SHP77 treated with DMSO at 0.1 percent for 48 hours (cell line): ENCODE measurements at places on chromosomes 5 and 9.
A peak's percentile ranks its signal among the peaks of the same experiment; 100 is the strongest.

DNA sequence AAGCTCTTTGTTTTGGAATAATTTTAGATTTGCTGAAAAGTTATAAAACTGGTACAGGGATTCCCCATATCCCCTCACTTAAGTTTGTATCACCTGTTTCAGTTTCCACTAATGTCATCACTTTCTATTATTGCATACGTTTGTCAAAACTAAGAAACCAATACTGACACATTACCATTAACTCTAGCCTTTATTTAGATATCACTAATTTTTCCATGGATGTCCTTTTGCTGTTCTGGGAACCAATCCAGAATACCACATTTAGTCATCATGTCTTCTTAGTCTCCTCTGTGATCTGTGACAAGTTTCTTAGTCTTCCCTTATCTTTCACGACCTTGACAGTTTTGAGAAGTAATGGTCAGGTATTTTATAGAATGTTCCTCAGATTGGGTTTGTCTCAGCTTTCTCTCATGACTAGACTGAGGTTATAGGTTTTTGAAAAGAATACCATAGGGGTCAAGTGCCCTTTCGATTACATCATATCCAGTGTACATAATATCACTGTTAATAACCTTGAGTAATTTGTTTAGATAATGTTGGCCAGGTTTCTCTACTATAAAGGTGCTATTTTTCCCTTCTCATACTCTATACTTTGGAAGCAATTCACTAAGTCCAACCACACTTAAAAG lies 51.9 kb upstream of the NMUR2 start:
- no peak for DNase-seq

- DNase-seq = no peak
Observed at GRCh38 chr9:76223749-76224340, 170.4 kb downstream of the RFK start.

DNA sequence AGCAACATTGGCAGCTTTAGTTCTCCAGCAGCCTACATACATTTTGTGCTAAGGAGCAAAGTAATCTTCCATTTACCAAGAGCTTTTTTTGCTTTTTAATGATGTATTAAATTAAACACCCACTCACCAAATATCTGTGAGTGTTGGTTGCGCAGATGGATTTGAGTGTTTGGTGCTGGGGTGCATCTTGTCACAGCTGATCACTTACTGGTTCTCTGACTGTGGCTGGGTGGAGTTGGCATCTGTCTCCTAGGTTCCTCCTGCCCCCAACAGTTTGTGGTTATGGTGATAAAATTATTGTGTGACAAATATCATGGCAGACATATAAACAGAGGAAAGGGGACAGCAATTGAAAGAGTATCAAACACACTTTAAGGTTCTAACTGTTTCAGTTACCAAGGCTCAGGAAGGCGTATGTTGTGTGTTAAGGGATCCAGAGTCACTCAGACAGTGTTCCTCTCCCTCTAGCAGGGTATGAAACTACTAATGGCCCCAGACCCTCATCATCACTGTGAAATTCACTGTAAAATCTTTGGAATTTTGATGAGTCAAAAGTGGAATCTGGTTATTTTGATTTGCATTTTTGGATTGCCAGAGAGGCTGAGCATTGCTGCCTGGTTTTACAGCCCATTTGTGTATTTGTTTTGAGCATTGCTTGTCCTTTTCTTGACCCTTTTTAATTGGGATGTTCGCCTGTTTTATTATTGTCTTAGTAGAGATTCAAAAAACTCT lies 81.7 kb downstream of the PDE8B start:
- no peak for DNase-seq

- no peak for DNase-seq
Observed at GRCh38 chr9:70829591-70830265, 291.7 kb downstream of the TRPM3 start.

DNA sequence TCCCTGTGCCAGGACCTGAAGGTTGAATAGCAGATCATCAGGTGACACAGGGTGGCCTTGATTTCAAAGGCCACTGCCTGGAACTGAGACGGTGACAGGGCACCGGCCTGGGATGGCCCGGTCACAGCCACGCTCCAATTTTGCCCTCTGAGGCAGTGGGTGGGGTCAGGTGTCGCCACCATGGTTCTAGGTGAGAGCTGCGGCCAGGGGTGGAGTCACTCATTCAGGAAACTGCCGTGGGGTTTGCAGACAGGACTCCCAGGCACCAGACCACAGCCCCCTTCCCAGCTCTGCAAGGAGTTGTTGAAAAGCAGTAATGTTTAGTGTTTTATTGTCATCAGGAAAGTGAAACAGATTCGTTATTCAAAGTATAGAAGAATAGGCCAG lies 17.3 kb upstream of the RNU6ATAC start:
- no peak for DNase-seq

DNA sequence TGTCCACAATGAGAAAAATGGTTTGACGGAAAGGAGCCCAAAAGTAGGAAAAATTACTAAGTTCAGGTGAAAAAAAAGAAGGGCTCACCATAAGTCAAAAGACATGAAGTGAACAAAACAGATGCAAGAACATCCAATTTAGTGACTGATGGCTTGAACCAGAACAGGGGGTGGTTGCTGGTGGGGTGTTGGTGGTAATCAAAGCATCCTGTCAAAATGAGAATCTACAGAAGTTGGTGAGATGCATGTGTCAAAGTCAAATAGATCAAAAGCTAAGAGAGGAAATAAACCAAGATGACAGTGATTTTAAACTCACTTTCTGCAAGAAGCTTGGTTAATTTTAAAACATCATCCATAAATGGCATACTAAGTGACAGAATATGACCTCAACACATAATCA lies 117.4 kb downstream of the MLLT3 start:
- DNase-seq = no peak

DNA sequence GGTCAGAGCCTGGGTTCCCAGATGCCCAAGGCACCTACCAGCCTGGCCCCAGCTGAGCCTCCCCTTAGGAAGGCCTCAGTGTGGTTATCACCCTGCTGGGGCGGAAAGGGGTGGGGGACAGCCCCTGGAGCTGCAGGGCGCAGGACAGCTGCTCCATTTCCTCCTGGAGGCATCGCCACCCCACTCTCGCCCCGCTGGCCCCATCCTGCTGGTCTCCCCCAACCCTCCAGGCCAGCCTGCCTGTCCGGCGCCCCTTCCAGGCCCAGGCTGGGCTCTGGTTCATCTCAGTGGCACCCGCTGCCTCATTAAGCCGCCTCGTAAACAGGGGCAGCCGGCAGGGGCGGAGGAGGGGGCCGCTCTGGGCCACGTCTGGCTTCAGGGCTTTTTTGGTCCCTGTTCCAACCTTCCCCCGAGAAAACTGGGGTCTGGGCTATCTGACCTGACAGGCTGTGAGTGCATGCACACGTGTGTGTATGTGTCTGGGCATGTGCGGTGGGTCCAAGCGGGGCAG lies 30.8 kb upstream of the ENHO start:
- DNase-seq = no peak

- DNase-seq = no peak
Observed at GRCh38 chr5:154486427-154486866, 8.4 kb upstream of the HAND1 start.

GRCh38 chr5:138352071-138352721 lies at the start of gene KDM3B:
Gene KDM3B (plus strand): TSS chr5:138352685. CDS start chr5:138352796, 111 bp downstream.
- peak; percentile 33 for DNase-seq

DNA sequence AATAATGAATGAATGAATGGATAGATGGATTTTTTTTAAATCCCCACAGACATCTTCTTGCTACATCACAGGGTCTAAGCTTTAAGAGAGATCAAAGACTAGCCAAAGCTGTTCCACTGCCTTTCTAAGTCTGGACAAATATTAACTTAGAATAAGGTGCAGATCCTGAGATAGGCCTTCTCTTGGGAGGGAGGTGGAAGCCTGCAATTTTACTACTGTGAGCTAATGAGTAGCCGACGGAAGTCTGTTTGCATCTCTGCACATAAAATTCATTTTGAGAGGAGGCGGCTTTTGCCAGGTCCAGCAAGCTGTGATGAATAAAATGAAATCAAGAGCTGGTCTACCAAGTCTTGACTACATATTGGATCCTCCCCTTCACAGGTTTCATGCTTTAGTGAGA lies 484.9 kb downstream of the TMEM38B start:
- DNase-seq = no peak

GRCh38 chr9:95202076-95202681 lies 115.3 kb downstream of the FANCC start:
- no peak for DNase-seq

- no peak for DNase-seq
Observed at GRCh38 chr5:27598576-27598975, 560.2 kb upstream of the CDH9 start.

- no peak for DNase-seq
Observed at GRCh38 chr5:57693488-57694305, 211.1 kb upstream of the ACTBL2 start.

DNA sequence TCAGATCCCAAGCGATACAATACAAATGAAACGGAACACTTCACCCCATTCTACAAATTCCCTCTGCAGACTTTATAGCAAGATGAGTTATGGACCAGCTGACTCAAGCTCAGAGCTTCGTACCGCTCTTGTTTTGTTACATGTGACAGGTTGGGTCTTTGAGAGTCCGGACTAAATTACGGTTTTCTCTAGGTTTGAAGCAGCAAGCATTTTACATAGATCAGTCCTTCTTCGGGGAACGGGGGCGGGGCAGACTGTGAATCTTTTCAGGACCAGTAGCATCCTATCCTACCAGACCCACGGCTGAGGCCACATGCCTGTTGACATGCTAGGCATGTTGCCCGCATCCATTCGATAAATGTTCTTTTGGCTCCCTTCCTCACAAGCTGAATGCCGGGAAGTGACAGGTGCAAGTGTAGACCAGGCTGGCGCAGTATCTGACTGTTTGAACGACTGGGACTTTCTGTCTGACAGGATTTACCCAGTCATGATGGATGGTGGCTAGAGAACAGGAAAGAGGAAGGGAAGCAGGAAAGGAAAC lies 811.0 kb upstream of the GRAMD2B start:
- DNase-seq = no peak

- DNase-seq = no peak
Observed at GRCh38 chr9:69391487-69391886, 66.5 kb downstream of the ENTREP1 start.

- DNase-seq = no peak
Observed at GRCh38 chr5:33153372-33153771, 287.4 kb upstream of the TARS1 start.

GRCh38 chr5:3954199-3954598 lies 358.6 kb downstream of the IRX1 start:
- no peak for DNase-seq

DNA sequence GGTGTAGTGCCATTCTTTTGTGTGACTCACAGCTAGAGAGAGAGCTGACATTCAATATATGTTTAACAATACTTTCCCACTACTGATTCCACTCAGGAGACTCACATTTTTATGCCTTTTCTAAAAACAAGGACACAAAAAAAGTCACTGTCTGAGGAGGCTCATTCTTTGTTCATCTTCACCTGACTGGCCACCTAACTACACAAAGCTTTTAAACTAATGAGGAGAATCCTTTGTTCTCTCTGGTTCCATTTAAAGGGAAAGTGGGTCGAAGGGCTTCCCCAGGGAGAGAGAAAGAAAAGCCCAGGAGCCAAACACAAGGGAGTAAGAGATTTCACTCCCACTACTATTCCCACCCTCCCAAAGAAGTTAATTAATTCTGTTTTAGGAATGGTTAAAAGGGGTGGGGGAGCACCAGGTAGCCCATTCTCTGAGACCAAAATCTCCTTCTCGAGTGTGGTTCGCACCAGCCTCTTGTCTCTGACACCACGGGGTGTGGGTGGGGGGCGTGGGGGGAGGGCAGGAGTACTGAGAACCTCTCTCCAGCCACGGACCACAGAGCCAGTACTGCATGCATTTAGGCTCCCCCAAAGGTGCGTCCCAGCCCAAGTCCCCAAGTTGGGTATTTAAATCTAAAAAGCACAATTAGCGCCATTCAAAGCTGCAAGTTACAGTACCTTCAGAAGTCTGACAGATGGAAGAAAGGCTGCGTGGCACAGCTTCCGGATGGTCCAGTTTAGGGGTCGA lies 747 bp downstream of the TRPM3 start:
- DNase-seq = no peak

DNA sequence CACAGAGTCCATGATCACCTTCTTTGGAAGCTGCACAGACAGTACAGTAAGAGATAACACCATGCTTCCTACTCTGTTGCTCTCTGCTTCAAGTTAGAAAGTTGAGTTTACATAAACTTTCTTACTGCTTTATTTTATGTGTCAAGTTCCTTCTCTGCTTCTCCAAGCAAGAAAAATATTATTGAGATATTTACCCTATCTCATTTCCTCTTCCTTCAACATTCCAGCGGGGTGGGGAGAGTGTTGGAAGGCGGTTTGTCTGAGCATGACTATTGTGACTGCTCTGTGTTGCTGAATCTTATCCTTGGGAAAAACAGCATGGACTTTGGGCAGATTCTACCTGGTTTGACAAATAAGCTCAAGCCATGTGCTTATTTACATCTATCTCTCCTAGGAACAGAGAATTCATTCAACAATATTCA lies 66.9 kb upstream of the EPB41L4A start:
- DNase-seq = no peak

DNA sequence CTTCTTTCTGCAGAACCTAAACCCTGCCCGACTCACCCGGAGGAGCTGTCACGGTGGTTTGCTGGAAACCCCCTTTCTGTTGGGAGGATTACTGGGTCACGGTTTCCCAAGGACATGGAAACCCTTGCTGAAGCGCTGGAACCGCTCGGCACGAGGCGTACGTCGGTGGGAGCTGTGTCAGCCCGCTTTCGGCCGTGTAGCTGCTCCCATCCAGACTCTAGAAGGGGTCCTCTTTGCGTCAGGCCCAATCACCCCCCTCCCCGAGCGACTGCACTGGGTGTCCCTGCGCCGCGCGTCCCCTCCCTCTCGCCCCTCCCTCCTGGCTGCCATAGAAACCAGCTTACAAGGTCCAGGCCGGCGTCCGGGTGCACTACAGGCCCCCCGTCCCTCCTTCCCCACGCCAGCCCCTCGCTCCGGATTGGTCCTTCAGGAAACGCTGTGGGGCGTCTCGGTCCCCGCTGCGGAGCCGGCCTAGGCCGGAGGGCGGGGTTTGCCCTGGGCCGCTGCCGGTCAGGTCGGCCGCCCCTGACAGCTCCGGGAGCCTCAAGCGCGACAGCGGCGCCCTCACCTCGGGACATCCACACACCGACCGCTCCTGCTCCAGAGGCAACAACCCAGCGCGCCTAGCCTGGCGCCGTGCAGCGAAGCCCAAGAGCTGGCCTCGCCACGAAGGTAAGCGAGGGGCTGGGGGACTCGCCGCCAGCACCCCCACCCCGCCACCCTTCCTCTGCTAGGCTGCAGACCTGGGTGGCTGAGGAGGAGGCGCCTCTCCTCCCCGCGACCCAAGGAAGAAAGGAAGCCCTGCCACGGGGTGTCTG lies at the start of gene NIM1K:
NIM1K (plus strand) TSS at position 486 of the 818 bp plus-strand sequence. CDS start 53,551 bp downstream, outside the sequence.
- no peak for DNase-seq

GRCh38 chr5:154618696-154619095 lies 136.5 kb upstream of the LARP1 start:
- DNase-seq = no peak

GRCh38 chr5:148469501-148469935 lies 85.8 kb downstream of the FBXO38 start:
- no peak for DNase-seq

DNA sequence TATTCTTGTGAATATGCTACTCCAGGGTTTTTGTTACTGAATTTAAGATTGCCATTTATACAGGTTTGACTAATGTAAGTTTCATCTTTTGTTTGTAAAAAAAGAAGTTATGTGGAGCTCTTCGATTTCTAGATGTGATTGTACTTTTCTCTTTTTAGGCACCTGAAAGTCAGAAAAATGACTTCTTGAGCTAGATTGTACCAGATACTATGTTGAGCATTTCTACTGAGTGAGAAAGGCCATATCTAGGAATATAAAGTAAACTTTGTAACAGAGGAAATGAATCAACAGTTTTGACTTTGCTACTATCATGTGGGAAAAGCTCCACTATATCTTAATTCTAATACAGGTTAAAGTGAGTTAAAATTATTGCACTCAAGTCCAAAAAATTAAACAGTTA lies 25.1 kb downstream of the SMC5 start:
- DNase-seq = no peak
